Left cardiac atrium (tissue), 4 donors: ENCODE measurements at places on chromosomes 11 and 22. TPM values are rescaled to one million over a fixed set of nuclear protein-coding genes. Genes with fewer than 3 reads are reported as not detected.
A peak's percentile ranks its signal among the peaks of the same experiment; 100 is the strongest.

DNA sequence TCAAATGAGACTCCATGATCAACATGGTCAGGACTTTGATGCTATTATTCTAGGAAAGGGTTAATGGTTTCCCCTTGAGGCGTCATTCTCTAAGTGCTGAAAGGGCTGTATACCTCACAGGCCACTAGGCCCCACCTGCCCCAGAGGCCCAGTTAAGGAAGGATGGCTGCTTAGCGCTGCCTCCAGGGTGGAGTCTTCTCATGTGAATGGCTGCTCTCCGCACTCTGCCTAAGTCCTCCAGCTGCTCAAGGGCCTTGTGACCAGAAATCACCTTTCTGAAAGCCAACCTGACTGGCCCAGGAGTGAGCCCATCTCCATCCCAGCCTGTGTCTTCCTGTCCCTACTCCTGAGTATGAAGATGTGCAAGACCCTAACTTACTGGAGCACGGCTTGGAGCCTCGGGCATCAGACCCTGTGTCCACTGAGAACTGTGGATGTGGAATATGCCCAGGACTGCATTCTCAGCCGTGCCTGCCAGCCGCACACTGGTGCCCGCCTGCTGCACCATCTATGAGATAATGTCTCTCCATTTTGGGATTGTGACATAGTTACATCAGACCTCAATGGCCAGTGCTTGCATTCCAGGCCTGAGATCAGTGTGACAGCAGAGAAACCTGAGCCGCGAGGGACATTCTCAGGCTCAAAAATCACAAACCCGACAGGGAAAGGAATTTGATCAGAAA, 51.0 kb downstream of the SNX19 start:
- peak; percentile 54 for DNase-seq

The MICAL2 gene
- total RNA-seq, result 128 TPM

- DNase-seq, result no peak
These were observed 30.0 kb upstream of the RAB39A start for GRCh38 chr11:107898270-107898669.

The FAT3 gene
- total RNA-seq, result 0.92 TPM

The PATE2 gene
- total RNA-seq, result not detected

- peak; percentile 47 for DNase-seq
These were observed 63.4 kb downstream of the GALNT18 start for GRCh38 chr11:11558396-11558795.

GRCh38 chr11:85180528-85180927, 446.6 kb downstream of the DLG2 start:
- DNase-seq, result no peak

The MFRP gene
- not detected for total RNA-seq

- DNase-seq, result no peak
These were observed 2.4 kb upstream of the SAAL1 start for GRCh38 chr11:18108254-18108653.

- no peak for DNase-seq
These were observed 195.4 kb downstream of the DCDC1 start for GRCh38 chr11:31173926-31174680.

- no peak for DNase-seq
These were observed 166.2 kb upstream of the GRIA4 start for GRCh38 chr11:105443623-105444022.

The NPTXR gene
- 30.8 TPM for total RNA-seq

The MS4A12 gene
- not detected for total RNA-seq

- DNase-seq, result no peak
These were observed 3.8 kb upstream of the CCDC188 start for GRCh38 chr22:20154602-20155187.

DNA sequence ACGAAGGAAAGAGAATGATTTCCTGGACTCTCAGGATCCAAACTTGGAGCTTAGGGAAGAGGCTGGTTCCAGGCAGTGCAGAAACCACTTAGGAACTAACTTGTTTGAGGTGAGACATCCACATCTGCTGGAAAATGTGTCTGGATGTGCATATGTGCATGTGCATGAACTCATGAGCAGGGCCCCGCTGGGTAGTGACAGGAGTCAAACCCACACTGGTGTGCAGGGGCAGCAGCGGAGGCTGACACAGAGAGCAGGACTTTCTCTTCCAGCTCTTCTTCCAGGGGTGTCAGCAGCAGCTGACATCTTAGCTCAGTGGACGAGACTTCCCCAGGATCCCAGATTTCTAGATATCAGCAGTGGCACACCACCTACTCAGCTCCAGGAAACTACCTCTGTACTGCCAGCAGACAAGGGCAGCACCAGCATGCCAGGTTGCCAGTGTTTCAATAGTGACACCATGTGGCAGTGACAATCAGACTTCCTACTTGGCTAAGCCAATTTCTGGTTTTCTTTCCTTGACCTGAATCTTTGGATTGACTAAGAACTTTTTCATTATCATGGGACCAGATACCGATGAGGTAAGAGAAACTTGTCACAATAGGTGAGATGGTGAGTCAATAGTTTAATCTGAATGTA, 227.5 kb upstream of the ZC3H12C start:
- no peak for DNase-seq

- DNase-seq, result peak; percentile 92
These were observed 3.7 kb upstream of the DPF2 start for GRCh38 chr11:65329944-65330403.

The MRGPRX4 gene
- total RNA-seq, result not detected

GRCh38 chr22:35467681-35468434, 67.9 kb downstream of the MCM5 start:
- peak; percentile 84 for DNase-seq

The MFNG gene
- total RNA-seq, result 14.1 TPM

The OMP gene
- total RNA-seq, result 0.97 TPM

The GUCY1A2 gene
- total RNA-seq, result 7.9 TPM
